ENCODE measurements at places on chromosomes 12 and 14.

GRCh38 chr12:125841332-125841731 is 776.1 kb downstream of the AACS start:
- DNase-seq: no peak

DNA sequence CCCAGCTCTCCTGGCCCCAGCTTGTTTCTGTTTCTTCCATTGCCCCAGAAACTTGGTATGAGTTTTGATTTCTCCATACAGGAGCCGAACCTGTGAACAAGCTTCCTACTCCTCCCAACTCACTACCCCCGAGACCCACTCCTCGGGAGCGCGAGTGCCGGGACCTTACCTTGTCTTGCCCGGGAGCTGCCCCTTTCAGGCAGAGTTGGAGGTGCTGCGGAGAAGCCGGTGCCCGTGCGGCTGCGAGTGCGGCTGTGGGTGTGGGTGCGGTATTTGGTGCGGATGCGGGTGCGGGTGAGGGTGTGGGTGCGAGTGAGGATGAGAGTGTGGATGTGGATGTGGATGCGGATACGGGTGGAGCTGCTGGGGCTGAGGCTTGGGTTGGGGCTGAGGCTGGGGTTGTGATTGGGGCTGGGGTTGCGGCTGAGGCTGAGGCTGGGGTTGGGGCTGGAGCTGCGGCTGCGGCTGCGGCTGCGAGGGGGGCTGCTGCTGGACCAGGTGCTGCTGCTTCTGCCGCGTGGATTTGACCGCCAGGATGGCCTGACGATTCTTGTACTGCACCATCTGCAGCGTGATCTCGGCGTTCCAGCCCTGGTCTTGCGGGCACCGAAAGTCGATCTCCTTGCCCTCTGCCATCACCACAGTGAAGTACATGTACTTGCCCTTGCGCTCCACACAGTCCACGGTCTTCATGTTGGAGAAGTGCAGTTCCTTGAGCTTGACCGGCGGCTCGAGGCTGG is 1.1 kb downstream of the PHLDA1 start:
- peak; percentile 21 for DNase-seq

DNA sequence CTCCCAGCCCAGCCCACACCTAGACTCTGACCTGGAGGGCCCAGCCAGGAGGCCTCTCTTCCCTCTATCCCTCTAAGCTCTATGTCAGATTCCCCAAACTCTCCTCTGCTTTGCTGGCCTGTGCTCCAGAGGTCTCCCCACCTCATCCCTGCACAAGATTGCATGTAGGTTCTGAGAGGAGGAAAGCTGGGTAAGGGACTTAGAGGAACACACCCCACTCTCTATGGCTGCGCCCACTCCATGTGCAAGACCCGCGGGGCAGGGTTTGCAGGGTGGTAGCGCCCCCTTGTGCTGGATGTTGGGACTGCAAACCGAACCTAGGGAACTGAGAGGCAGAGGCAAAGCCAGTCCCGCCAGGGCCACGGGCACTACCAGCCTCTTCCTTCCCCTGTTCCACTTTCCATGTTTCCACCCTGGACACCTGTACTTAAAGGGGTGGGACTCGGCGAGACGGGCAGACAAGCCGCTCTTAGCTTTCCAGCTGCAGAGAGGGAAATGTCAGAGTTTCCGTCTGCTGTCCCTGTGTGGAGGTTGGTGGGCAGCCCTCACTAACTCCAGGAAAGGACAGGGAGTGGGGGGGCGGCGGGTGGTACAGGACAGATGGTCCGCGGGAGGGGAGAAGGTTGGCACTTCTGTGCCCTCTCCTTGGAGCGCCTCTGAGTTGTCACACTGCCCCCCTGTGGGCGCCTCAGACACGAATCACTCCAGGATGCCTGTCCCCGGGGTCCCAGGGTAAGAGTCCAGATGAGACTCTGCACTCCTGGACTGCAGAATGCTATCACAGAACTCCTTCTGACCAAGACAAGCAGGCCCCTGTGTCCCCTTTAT is 16.8 kb downstream of the MMP14 start:
- DNase-seq: peak; percentile 93

DNA sequence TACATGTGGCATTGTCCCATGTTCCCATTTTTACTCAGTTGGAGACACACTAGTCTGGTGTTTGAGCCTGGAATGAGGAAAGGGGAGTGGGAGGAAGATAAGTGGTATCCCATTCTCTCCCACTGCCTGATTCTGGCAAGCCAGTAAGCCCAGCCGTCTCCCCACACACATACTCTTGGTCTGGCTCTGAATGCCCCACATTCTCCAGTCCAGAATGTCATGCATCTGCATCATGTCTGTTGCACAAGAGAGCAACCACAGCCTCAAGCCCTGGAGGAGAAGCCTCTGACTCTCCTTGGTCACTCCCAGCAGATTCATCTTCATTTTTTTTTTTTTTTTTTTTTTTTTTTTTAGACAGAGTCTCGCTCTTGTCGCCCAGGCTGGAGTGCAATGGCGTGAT is 48.0 kb downstream of the DRAM1 start:
- peak; percentile 35 for DNase-seq

- DNase-seq: no peak
Measured at GRCh38 chr12:62716866-62717525, 218.0 kb downstream of the PPM1H start.

- no peak for DNase-seq
Measured at GRCh38 chr12:14958361-14959125, 2.9 kb downstream of the ARHGDIB start.

DNA sequence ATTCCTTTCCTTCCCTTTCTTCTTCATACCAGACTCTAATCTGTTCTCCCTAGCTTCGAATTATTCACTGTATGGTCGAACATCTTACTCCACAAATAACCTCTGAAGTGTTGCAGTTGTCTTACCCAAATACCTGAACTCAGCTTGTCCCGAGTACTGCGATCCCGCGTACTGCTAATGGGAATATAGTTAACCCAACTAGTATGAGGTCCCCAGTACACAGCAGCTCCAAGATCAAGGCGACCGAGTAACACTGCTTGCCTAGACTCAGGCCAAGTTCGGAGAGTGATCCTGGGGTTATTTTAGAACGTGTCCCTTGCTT is 462 bp upstream of the ETNK1 start:
- no peak for DNase-seq

DNA sequence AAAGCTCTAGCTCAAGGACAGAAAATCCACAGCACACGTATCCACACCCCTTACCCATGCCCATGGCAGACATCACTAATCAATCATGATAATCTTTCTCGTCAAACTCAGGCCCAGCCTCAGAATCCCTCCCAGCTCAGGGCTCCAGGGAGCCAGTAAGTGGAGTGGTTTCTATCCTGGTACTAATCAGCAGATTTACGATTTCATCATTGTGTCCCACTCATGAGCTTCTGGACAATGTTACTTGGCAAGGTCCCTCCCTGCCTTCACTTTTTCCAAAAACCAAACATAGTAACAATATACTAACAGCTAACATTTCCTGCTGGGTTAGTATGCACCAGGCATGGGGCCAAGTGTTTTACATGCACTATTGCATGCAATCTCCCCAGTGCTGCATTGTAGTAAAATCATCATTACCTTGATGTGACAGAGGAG is 45.8 kb upstream of the NCOR2 start:
- no peak for DNase-seq

DNA sequence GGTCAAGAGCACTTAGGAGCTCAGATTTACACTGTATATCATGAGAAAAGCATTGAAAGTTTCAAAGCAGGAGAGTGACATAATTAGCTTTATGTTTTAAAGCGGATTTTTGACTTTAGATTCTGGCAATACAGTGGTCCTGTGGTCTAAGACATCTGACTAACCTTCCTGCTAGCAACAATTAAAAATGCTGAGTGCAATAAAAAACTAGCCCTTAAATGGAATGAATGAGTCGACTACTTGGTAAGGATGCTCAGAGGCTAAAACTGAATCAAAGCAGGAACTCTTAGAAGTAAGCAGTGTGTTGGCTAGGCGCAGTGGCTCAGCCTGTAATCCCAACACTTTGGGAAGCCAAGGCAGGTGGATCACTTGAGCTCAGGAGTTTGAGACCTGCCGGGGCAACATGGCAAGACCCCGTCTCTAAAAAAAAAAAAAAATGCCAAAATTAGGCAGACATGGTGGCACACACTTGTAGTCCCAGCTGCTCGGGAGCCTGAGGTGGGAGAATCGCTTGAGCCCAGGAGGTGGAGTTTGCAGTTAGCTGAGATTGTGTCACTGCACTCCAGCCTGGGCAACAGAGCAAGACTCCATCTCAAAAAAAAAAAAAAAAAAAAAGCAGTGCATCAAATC is 18.9 kb downstream of the BICD1 start:
- DNase-seq: no peak

DNA sequence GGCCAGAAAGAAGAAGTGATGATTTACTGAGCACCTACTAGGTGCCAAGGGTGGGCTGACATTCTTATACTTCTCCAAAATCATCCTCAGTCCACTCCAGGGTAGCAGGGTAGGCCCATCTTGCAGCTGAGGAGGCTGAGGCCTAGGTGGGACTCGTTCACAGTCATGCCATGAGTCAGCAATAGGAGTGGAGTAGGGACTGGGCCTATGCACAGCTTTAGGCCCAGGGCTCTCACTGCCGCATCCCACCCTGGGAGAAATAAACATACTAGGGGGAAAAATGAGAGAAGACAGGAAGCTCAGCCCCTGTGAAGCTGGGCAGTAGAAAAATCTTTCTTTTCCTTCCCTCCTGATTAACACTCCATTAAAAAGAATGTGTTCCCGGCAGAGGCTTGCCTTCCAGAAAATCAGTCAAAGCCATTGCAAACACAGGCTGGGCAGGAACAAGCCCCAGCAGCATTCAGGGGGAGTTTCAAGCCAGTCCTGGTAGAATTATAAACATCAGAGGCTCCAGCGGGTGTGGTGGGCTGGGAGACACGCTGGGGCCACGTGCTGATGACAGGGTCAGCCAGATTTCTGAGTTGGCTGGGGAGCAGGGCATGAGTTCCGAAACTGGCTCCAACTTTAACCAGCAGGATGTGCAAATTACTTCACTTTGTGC is 1.8 kb downstream of the HSPB8 start:
- DNase-seq: no peak

GRCh38 chr12:52681526-52682380 is 1.5 kb upstream of the KRT1 start:
- DNase-seq: no peak

- peak; percentile 71 for DNase-seq
Measured at GRCh38 chr14:75196468-75196867, 20.1 kb upstream of the TMED10 start.

- no peak for DNase-seq
Measured at GRCh38 chr14:70097576-70098249, 91.0 kb downstream of the SLC8A3 start.

- no peak for DNase-seq
Measured at GRCh38 chr14:99571303-99571986, 32.6 kb downstream of the CCDC85C start.

- DNase-seq: no peak
Measured at GRCh38 chr12:68560851-68561422, 49.8 kb upstream of the RAP1B start.

DNA sequence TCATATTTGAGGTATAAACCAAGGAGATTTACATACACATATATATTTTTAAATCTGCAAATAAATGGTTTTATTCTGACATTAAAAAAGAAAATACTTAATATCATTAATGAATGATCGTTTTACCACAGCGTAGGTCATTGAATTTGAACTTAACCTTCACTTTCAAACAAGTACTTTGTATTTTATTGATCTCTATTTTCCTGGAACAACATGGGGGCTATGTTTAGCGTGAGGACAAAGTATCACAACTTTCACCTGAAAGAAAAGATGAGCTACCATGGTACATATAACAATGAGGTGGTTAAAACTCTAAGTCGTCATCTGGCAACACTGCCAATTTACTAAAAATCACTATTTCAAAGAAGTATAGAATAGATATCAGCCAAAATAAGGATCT is 6.0 kb downstream of the GYS2 start:
- no peak for DNase-seq
